ENCODE measurements at places on chromosomes 7 and 10.

- DNase-seq, result no peak
Observed at GRCh38 chr10:89588671-89589070, 53.3 kb upstream of the SLC16A12 start.

GRCh38 chr10:63866075-63866746, 345.0 kb downstream of the REEP3 start:
- peak; percentile 31 for DNase-seq

GRCh38 chr7:44103566-44103922, 601 bp upstream of the AEBP1 start:
- DNase-seq, result no peak

GRCh38 chr7:7793921-7794320, 75.5 kb upstream of the RPA3 start:
- no peak for DNase-seq

GRCh38 chr7:46291601-46292150, 370.6 kb upstream of the IGFBP3 start:
- DNase-seq, result no peak

DNA sequence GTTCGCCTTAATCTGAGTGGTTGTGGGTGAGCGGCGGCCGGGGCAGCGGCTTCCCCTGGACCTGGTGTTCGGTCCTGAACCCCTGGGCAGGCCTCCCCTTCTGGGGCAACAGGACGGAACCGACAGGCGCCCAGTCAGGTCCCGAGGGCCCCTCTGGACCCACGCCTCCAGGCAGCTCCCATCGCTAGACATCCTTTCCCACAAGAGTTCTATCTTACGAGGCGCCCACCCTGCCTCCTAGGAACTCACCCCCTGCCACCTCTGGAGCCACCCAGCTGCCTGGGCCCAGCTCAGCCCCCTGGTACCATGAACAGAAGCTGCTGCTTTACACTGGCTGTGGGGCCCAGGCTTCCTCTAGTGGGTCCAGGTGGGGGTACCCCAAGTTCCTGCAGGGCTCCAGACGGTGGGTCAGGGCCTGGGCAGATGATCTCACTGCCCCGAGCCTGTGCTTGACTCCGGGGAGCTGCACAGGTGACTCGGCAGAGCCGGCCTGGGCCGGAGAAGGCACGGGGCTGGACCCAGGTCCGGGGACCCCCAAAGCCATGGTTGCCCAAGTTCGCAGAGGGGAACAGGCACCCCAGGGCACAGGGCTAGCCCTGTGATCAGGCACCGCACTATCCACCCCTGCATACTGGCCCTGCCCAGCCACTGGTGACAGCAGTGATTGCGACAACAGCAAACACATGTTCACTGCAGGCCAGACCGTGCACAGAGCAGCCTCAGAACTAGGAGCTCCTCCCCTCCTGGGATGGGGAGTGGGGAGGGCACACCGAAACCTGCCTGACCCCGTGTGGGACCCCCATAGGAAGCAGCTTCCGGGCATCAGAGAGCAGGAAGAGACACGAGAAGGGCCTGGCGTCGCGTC, 180.3 kb downstream of the ELFN1 start:
- DNase-seq, result no peak

GRCh38 chr7:111105269-111105668, 14.3 kb downstream of the LRRN3 start:
- DNase-seq, result no peak

Data from substantia nigra (tissue), 51 donors.